ENCODE measurements at places on chromosomes 1 and 21.

GRCh38 chr1:37449936-37450335, 24.4 kb upstream of the ZC3H12A start:
- DNase-seq = no peak

DNA sequence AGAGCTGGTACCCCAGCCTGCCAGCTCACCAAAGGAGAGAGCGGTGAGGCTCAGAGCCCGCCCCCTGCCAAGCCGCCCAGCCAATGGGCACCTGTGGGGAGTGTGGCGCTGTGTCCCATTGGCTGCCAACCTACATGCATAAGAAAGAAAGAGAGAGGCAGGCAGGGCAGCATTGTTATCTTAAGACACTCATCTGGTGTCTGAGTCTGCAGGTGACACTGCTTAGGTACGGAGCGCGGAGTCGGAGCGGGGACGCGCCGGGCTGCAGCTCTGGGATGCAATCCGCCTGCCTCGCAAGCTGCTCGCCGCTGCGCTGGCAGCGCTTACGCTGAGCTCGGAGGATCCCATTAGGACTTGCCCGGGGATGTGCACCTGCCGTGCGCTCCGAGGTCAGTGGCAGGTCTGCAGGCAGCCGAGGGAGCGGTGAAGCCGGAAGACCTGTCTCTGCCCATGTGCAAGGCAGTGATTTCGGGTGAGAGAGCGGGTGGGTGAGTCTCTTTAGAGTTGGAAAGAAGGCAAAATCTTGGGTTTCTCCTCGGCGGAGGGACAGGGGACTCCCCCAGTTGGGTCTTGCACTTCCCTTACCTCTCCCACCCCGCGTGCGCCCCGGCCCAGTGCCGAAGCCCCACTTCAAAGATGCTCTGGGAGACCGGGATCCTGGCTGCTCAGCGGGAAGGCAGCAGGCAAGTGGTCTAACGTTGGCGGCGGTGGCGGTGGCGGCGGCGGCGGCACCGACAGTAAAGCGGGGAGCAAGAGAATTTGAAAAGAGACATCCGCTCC, at the start of gene BRINP2:
Gene BRINP2, plus strand, starts transcription at position 203 of the 780 bp plus-strand sequence. CDS start 58,919 bp downstream, outside the sequence.
- no peak for DNase-seq

- DNase-seq = no peak
These were observed 25.7 kb upstream of the PDE9A start for GRCh38 chr21:42627527-42628289.

GRCh38 chr1:110441888-110442287, 9.1 kb upstream of the PROK1 start:
- DNase-seq = no peak

- no peak for DNase-seq
These were observed 327.9 kb upstream of the PROX1 start for GRCh38 chr1:213659580-213660547.

GRCh38 chr1:108877348-108878159, 769 bp downstream of the GPSM2 start:
- DNase-seq = peak; percentile 41

DNA sequence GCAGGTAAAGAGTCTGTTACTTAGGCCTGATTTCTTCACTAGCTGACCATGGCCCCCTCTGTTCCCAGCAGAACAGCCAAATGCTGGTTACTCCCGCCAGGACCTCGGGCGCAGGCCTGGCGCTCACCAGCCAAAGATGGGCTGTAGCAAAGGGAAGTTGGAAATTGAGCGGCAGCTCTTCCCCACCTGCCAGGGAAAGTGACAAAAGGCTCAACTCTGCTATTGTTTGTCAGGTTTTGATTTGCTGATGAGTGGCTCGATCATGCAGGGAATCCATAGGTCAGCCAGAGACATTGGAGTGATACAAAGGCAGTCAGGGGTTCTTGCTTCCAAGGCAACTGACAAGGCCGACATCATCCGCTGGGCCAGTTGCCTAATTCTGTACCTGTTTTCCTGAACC, 120.1 kb downstream of the ASTN1 start:
- no peak for DNase-seq

DNA sequence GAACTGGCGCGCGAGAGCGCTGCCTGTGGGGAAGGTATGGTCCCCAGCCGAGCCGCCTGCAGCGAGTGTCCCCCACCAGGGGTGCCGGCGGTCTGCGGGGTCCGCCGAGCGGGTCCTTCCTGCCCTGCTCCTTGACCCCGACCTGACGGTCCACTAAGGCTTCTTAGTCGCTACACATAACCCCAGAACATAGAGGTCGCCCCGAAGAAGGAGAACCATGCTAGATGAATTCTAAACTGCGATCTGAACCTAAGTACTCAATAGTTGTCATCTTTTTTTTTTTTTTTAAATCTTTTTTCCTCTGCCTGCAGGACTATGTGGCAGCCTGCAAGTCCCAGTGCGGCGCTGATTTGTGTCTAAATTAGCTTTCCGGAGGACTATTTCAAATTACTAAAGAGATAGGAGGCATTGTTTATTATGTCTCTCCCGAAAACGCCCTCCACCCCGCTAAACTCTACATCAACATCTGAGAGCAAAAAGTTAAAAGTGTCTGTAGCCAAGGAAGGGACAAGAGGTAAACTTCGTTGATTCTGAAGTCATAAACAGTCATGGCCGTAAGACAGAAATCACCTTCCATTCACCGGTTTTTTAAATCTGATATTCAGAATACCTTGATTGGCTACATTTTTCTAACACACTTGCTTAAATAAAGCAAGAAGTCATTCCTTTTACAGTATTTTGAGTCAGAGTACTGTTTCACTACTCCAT, 476 bp downstream of the AXDND1 start:
- DNase-seq = peak; percentile 15

Measured in RKO (cell line).